ENCODE measurements at places on chromosomes 3 and 15. TPM values are rescaled to one million over a fixed set of nuclear protein-coding genes. Genes with fewer than 3 reads are reported as not detected.

DNA sequence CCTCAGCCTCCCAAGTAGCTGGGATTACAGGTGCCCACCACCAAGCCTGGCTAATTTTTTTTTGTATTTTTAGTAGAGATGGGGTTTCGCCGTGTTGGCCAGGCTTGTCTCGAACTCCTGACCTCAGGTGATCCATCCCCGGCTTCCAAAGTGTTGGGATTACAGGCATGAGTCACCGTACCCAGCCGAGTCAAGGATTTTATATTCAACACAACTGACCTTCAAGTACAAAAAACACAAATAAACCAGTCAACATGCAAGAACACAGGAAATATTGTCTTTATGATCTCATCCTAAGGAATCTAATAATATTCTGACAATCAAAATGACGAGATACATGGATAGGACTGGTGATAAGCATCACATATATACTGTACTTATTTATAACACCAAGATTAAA is 37.9 kb downstream of the TJP1 start:
- no peak overlapping the region for H3K27ac ChIP-seq
- H3K36me3 ChIP-seq, result no peaks in the 10 kb centered on the region
- DNase-seq, result no peak
- no peaks in the 10 kb centered on the region for H3K4me1 ChIP-seq
- H3K4me3 ChIP-seq, result no peak overlapping the region
- H3K27me3 ChIP-seq, result no peaks in the 10 kb centered on the region

DNA sequence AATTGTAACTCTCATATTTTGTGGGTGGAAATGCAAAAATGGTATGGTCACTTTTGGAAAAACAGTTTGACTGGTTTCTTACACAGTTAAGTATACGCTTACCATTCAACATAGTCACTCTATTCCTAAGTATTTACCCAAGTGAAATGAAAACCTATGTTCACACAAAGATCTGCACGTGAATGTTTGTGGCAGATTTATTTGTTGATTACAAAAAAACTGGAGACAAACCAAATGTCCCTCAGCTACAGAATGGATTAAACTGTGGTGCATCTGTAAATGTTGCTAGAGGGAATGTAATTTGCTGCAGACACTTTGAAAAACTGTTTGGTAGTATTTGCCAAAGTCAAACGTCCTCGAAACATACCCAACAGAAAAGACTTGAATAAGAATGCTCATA is 29.3 kb downstream of the ACKR2 start:
- no peak overlapping the region for H3K4me3 ChIP-seq
- H3K36me3 ChIP-seq, result no peaks in the 10 kb centered on the region
- peak; percentile 12 for DNase-seq
- H3K27me3 ChIP-seq, result no peaks in the 10 kb centered on the region
- no peak overlapping the region for H3K27ac ChIP-seq

DNA sequence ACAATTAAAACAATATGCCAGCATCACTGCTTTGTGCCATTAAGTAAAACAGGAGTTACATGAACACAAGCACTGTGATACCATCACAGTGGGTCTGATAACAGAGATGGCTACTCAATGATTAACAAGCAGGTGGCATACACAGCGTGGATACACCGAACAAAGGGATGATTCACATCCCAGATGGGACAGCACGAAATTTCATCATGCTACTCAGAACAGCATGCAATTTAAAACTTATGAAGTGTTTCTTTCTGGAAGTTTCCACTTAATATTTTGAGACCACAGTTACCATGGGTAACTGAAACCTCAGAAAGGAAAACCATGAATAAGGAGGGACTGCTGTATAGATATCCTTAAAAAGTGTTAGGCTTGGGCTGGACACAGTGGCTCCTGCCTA is 44.5 kb downstream of the SLC24A1 start:
- no peaks in the 10 kb centered on the region for H3K36me3 ChIP-seq
- no peak for DNase-seq

DNA sequence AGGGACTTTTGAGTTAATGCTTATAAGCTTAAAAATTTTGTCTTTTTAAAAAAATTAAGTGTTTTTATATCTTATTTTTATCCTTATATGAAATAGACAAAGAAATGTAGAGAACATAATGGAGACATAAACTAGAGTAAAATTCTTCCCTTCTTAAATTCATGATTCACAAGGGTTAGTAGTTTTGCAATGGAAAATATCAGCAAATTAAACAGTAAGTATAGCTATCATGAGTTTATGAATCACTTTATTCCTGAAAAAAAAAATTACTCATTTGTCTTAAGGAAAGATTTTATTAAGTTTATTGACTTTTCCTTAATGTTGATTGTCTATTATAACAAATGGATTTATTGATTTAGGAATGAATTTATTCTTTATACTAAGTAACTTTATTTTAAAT is 4.3 kb downstream of the ATP6V1A start:
- DNase-seq, result no peak
- no peak overlapping the region for H3K4me3 ChIP-seq
- no peak overlapping the region for H3K27ac ChIP-seq
- no peaks in the 10 kb centered on the region for H3K36me3 ChIP-seq
- H3K27me3 ChIP-seq, result no peaks in the 10 kb centered on the region

DNA sequence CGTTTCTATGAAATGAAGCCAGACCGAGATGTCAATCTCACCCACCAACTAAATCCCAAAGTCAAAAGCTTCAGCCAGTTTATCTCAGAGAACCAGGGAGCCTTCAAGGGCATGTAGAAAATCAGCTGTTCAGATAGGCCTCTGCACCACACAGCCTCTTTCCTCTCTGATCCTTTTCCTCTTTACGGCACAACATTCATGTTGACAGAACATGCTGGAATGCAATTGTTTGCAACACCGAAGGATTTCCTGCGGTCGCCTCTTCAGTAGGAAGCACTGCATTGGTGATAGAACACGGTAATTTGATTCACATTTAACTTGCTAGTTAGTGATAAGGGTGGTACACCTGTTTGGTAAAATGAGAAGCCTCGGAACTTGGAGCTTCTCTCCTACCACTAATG is 41.9 kb upstream of the TRA2B start:
- H3K27me3 ChIP-seq, result no peaks in the 10 kb centered on the region
- H3K36me3 ChIP-seq, result no peaks in the 10 kb centered on the region
- H3K4me1 ChIP-seq, result no peaks in the 10 kb centered on the region
- DNase-seq, result no peak

DNA sequence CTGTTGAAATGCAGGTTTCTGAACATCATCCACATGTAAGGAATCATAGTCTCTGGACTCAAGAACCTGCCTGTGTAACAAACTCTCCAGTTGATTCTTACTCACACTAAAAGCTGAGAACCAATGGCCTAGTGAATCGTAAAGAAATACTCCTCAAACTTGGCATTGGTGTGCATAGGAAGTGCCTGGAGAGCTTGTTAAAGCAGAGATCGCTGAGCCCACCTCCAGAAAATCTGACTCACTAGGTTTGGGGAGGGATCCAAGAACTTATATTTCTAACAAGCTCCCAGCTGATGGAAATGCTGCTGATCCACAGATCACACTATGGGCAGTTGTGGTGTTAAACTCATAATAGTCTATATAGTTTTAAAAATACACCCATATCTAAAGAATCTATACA is 55.8 kb upstream of the LMCD1 start:
- H3K27ac ChIP-seq, result no peak overlapping the region
- H3K27me3 ChIP-seq, result no peaks in the 10 kb centered on the region

DNA sequence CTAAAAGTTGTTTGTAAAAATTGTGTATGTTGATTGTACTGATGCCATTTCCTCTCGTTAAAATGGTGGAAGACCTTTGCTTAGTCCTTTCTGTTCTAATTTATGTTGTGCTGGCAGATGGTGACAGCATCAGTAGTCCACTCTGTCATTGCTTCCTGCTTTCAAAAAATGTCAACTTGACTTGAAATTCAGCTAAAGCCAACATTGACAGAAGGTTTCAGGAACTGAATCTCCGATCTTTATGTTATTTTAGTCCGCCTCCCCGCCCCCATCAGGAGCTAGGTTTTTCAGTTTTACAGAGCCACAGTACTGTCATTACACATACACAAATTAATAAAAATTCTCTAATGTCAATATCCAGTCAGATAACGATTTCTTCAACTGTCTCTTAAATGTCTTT is 1.5 kb downstream of the CEP63 start:
- no peak overlapping the region for H3K27ac ChIP-seq
- peaks cover 9% of the 10 kb centered on the region for H3K4me1 ChIP-seq
- H3K4me3 ChIP-seq, result peak overlapping the region; percentile 59
- H3K27me3 ChIP-seq, result no peaks in the 10 kb centered on the region

- H3K36me3 ChIP-seq, result no peaks in the 10 kb centered on the region
- no peak overlapping the region for H3K4me3 ChIP-seq
- no peak overlapping the region for H3K27ac ChIP-seq
- H3K27me3 ChIP-seq, result no peaks in the 10 kb centered on the region
- peaks cover 4% of the 10 kb centered on the region for H3K4me1 ChIP-seq
Measured at GRCh38 chr3:58383476-58383875, 50.2 kb downstream of the PDHB start.

DNA sequence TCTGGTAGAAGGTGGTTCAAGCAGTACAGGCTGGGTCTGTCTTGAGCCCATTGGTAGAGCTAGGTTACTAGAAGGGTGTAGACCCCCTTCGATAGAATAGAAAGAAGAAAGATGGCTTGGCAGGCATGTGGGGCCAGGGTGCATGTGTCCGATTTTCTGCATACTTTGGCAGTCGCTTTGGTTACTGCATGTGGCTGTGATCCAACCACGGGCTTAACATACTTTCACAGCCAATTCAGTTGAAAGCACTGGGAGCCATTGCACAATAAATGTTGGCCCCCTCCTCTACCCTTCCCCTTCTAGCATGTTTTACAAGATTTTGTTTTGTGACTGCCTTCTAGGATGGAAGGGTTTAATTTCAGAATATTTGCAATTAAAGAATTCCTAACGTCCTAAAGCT is 7.2 kb downstream of the ARID3B start:
- H3K27ac ChIP-seq, result no peak overlapping the region
- H3K4me3 ChIP-seq, result no peak overlapping the region
- H3K27me3 ChIP-seq, result no peaks in the 10 kb centered on the region
- no peak for DNase-seq

DNA sequence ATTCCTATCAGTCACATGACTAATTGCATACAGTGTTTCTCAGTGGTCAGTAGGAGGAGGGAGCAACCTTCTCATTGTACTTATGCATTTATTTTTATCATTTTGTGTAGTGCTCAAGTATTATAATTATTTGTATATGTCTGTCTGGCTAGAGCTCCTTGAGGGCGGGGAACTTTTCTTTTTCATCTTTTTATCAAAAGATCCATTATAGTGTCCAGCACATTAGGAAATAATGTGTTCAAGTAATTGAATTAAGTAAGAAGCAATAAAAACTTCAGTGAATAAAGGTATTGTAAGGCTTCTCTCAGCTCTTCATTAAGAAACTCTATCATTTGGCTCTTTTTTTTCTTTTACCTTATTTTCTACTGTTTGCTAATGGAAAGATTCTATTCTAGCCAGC is 18.8 kb downstream of the FGF7 start:
- H3K27ac ChIP-seq, result no peak overlapping the region
- no peak overlapping the region for H3K4me3 ChIP-seq
- H3K36me3 ChIP-seq, result no peaks in the 10 kb centered on the region
- no peak for DNase-seq

GRCh38 chr15:42427429-42428223 is 63.3 kb downstream of the ZNF106 start:
- H3K4me1 ChIP-seq, result no peaks in the 10 kb centered on the region
- H3K27ac ChIP-seq, result no peak overlapping the region
- no peak for DNase-seq
- H3K4me3 ChIP-seq, result no peak overlapping the region
- no peaks in the 10 kb centered on the region for H3K27me3 ChIP-seq

GRCh38 chr3:150925751-150926201 is 20.5 kb upstream of the MINDY4B start:
- H3K4me3 ChIP-seq, result no peak overlapping the region

DNA sequence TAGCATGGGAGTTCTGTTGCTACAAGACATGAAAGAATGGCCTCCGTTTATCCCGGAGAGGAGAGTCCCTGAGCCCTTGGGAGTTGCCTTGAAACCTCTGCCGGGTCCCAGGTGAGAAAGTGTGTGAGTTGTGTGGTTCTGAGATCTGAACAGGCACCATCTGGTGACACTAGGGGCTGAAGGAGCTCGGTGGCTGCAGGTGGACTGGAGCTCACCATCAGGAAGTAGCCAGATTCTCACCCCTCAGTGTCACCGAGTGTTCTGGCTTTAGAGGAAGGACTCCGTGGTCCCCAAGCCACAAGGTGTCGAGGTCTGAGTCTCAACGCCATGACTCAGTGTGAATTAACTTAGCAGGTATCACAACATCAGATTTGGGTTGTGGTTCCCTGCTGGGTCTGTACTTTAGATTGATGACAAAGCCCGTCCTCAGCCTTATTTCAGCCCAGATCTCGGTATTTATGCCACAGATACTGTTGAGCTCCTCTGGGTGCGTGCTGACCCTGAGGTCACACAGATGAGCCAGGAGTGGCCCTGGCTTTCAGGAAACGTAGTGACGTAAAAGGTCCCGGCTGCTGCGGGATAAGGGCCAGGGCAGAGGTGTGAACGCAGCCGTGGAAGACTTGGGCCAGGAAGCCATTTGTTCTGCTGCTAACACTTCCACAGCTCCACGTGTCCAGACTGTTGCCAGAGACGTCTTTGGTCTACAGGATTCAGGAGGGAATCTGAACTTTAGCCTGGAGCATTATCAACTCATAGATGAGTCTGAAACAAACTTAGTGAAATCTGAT is 54.4 kb downstream of the PGPEP1L start:
- H3K27me3 ChIP-seq, result no peaks in the 10 kb centered on the region
- peak overlapping the region; percentile 84 for H3K27ac ChIP-seq
- peaks cover 22% of the 10 kb centered on the region for H3K4me1 ChIP-seq
- H3K36me3 ChIP-seq, result peaks cover 5% of the 10 kb centered on the region
- no peak for DNase-seq
- H3K4me3 ChIP-seq, result no peak overlapping the region

- H3K4me1 ChIP-seq, result peaks cover 4% of the 10 kb centered on the region
- H3K36me3 ChIP-seq, result no peaks in the 10 kb centered on the region
- DNase-seq, result no peak
- H3K27ac ChIP-seq, result peak within 1 kb of the TSS; percentile 44
- peak within 1 kb of the TSS; percentile 26 for H3K4me3 ChIP-seq
Measured at GRCh38 chr15:43517354-43518196, at the start of gene MAP1A. TSS of gene MAP1A (plus strand) at chr15:43517608. CDS start at chr15:43521474, 3,866 bp downstream.

GRCh38 chr3:61200270-61200669 is 51.0 kb downstream of the FHIT start:
- H3K4me1 ChIP-seq, result no peaks in the 10 kb centered on the region
- no peaks in the 10 kb centered on the region for H3K27me3 ChIP-seq
- H3K36me3 ChIP-seq, result no peaks in the 10 kb centered on the region
- no peak overlapping the region for H3K4me3 ChIP-seq
- no peak overlapping the region for H3K27ac ChIP-seq

- no peak overlapping the region for H3K4me3 ChIP-seq
- H3K4me1 ChIP-seq, result peaks cover 3% of the 10 kb centered on the region
- DNase-seq, result no peak
- no peak overlapping the region for H3K27ac ChIP-seq
- no peaks in the 10 kb centered on the region for H3K36me3 ChIP-seq
Measured at GRCh38 chr3:30282154-30282696, 324.2 kb upstream of the TGFBR2 start.

The RHCG gene
- total RNA-seq, result 1.0 TPM

The MRPL3 gene
- 73.0 TPM for total RNA-seq

The FMN1 gene
- total RNA-seq, result 32.5 TPM

The SLC12A1 gene
- not detected for total RNA-seq
